ENCODE measurements at places on chromosomes 2 and 18.

DNA sequence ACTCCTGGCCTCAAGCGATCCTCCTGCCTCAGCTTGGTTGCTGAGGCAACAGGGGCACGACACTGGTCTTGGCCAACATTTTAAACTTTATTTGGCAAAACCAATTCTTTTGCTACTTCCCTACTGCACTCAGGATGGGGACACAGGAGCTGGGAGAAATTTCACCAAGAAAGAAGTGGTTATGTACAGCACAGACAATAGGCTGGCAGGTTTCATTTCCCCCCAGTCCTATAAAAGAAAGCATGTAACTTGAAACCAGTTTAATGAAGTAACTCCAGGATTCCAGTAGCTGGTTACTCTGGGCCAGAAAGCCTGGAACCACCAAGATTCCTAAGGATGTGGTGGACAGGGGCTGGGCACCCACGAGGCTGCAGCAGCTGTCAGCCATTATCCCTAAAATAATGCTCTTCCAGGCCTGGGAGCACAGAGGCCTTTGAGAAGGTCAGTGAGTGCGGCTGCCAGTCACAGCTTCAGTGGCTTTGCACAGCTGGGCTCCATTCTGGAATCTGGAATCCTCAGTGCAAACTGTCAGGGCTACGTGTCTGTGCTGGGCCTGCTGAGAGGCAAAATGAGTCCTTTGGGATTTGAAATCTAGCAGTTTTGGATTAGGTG, 142.3 kb upstream of the ITGA6 start:
- peak; percentile 61 for DNase-seq

DNA sequence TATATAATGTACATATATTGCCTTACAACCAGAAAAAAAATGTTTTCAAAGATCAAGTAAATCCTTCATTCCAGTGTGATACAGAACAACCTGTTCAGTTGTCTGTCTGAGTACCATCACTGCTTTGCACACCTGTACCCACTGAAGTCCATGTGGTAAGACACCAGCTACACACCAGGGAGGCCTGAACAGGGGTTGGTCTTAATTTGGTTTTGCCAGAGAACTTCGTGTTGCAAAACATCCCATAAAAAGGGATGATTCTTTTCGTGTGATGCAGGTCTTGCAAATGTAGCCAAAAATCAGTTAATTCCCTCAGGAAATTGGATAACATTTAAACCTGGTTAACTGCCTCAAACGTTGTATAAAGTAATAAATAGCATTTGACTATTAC, 73.7 kb upstream of the SLC1A4 start:
- no peak for DNase-seq

DNA sequence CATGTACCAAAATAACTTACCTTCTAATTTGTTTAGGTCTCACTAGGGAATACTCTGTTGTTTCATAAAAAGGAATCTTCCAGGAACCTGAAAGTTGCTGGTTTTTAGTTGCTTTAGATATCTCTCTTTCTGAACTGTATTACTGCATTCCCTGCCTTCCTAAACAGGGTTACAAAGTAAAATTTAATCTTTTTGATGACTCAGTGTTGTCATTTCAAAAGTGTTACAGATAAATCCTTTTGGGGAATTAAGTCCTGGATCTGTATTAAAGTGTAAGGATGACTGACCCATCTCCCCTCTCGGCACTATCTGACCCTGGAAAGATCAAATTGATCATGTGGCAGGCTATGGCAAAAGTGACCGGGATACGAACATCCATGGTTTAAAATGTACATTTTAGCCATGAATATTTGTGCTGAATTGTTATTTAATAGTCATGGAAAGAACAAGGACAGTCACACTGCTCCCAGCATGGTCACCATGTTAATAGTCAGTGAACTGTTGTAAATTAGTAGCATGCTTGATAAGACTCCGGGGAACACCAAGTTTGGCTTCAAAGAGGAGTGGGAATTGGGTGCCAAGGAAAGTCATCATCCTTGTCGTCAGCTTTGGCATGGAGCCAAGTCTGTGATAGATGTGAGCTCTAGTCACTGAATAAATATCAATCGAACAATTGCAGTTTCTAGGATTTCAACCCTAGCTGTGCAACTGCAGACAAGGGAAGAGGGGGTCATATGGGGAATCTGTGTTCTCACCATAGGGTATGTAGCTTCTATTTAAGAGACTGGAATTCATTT, 4.2 kb downstream of the PLEKHA3 start:
- DNase-seq = peak; percentile 15

GRCh38 chr2:11865378-11865777, 118.9 kb downstream of the LPIN1 start:
- no peak for DNase-seq

- peak; percentile 33 for DNase-seq
Observed at GRCh38 chr2:224884188-224884587, 158.1 kb downstream of the DOCK10 start.

GRCh38 chr2:113200236-113200635, 26.5 kb downstream of the PSD4 start:
- DNase-seq = peak; percentile 15

DNA sequence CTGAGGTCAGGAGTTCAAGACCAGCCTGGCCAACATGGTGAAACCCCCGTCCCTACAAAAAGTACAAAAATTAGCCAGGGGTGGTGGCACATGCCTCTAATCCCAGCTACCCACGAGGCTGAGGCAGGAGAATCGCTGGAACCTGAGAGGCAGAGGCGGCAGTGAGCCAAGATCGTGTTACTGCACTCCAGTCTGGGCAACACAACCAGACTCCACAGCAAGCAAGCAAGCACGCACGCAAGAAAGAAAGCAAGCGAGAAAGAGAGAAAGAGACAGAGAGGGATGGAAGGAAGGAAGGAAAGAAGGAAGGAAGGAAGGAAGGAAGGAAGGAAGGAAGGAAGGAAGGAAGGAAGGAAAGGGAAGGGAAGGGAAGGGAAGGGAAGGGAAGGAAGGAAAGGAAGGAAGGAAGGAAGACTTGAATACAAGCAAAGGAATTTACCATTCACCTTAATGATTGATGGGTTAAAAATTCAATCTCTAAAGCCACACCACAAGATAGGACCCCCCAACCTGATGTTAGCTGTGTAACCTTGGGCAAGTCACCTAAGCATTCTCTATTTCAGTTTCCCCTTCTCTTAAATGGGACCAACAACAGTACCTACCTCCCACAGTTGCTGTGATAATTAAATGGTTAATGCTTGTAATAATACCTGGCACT, 181.7 kb downstream of the ATAD2B start:
- DNase-seq = no peak

GRCh38 chr2:71462056-71462605, 8.8 kb downstream of the DYSF start:
- no peak for DNase-seq

DNA sequence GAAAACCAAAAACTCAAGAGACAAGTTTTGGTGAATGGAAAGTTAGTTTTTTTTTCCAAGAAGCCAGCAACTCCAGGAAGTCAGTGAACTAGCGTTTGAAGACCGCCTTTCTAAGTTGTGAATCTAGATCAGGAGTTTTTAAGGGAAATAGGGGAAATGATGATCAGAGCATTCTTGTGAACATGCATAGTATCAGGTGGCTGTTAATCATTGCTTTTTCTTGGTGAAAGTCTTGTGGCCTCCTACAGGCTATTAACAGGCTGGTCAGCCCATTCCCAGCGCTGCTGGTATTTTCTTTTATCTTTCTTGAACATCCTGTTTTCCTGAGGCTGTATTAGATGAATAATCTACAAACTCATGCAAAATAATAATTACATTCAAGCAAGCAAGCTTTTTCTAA, 155.8 kb downstream of the PTPRM start:
- no peak for DNase-seq

DNA sequence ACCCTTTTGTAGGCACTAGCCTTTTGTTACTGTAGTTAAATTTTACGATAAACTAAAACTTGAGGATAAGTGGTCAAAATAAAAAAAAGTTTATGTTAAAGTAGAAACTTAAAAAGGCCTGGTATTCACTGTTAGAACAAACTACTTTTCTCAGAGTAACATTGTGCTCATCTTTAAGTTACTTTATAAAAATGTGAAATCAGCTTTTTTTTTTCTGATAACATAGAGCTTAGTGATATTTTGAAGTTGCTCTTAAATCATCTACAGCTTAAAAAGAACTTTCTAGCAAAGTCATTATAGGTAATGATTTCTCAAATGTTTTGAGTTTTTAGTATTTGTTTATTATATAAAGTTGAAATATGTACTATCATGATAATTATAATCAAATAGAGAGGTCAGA, 125.3 kb downstream of the CAMKMT start:
- DNase-seq = no peak

DNA sequence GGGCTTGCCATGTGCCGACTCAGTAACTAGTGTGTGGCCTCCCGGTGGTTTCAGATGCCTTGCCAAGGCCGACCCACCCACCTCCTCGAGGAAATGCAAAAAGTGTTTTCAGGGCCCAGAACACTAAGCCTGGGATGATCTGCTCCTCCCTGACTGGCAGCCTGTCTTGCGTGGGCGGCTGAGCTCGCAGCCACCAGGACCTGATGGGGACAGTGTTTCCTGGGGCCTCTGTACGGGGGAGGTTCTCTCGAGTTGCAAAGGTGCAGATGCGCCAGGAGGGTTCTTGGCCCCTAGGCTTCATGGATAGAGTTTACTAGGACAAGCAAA, 85.2 kb downstream of the GLI2 start:
- DNase-seq = peak; percentile 34

DNA sequence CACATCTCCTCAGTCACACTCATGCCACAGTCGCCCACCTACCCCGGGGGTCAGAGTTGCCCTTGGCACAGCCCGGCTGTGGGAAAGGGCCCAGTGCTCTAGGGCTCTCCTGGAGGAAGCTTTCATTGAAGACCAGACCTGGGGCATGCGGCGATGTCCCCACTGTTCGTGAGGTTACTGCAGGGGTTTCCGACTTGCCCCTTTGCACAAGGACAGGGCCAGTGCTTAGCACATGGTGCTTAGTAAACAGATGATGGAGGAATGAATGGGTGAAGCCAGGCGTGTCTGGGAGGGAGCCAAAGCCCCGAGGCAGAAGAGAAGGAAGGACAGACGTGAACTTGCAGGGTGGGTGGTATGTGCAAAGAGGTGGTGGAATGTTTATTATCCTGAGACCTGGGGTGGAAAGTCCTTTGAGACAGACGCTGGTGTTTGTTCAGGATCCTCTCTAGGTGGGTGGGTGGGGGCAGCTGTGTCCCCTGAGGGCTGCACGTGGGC, 205.9 kb upstream of the ARL4C start:
- no peak for DNase-seq

GRCh38 chr2:53964257-53964952, 6.4 kb downstream of the PSME4 start:
- no peak for DNase-seq

DNA sequence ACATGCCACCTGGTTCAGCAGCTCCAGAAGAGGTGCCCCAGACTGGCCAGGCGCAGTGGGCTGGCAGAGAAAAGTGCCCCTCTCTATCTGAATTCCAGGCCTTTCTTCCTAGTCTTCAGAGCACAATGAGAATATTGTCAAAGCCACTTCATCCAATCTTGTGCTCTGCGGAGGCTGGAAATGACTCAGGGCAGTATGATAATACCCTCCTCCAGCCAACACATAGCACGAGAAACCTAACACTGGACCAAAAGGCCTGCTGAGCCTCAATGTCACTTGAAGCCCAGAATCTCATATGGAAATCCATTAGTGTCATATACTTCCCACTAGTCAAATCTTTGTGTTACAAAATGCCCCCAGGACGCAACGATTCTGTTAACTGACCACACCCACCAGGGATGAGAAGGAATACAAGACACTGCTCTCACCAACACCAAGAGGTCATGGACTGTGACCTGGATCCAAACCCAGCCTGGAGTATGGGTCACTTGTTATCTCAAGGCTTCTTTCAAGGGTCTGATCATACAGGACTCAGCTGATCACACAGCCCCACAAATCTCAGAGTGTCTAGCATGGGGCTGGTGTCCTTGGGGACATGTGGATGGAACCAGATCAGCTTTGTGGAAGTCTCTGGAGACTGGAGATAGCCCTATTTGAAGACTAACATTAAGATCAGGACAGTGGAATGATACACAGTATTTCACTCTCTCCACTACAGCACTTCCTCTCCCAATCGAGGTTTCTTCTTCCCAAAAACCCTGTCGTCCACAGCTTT, 10.1 kb downstream of the KIF3C start:
- no peak for DNase-seq

DNA sequence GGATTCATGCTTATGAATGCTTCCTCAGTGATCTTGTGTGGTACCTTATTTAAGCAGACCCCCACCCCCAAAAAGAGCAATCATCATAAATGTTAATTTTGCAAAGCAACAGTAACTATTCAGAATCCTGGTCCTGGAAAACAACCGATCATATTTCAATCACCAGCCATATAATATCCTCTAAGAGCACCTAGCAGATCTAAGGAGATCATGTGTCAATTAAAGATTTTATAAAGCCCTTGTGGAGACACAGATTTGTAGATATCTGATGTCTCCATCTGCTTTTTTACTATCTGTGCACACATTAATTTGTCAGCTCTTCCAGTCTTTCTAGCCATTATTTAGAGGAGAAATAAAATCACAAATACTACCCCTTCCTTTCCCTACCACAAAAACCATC, 423.7 kb downstream of the TGIF1 start:
- DNase-seq = no peak

GRCh38 chr18:8232791-8233190, 376.4 kb upstream of the RAB12 start:
- DNase-seq = no peak

DNA sequence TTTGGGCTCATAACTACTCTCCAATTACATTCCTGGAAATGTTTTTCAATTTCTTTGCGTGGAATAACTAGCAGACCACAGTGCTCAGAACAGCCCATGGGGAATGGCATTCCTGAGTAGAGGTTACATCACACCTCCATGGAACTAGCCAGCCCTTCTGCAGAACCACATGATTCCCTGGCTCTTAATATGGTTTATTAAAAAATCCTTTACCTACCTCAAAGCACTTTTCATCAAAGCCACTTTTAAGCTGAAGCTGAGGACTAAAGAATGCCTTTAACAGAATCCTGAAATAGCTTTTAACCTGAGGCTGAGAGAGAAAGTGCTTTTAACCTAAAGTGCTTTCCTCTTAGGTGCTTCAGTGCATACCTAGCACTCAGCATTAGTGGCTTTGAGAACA, 376.3 kb downstream of the ARHGAP15 start:
- no peak for DNase-seq

GRCh38 chr2:100821255-100821910, 1.4 kb downstream of the NPAS2 start:
- peak; percentile 18 for DNase-seq

GRCh38 chr18:11987527-11987926, 6.2 kb downstream of the IMPA2 start:
- DNase-seq = no peak

DNA sequence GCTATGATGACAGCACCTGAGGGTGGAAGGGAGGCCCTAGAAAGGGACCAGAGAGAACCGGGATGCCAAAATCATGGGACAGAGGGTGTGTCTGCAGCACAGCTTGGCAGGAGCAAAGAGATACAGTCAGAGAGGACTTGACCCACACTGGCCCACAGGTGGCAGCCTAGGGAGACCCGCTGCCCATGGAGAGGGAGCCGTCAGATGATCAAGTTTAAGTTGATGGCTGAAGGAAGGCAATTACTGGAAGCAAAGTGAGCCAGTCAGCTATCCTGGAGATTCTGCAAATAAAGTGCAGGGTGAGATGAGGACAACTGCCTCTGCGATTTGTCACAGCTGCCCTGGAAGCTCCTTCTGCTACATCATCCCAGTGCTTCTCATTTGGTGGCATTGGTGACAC, 74.0 kb downstream of the CMPK2 start:
- no peak for DNase-seq
